Activated T-cell treated with anti-CD3 and anti-CD28 coated beads, Interleukin-2, amount 50 U/mL, for 48 hours (primary cell): ENCODE measurements at places on chromosomes 16 and 17.

DNA sequence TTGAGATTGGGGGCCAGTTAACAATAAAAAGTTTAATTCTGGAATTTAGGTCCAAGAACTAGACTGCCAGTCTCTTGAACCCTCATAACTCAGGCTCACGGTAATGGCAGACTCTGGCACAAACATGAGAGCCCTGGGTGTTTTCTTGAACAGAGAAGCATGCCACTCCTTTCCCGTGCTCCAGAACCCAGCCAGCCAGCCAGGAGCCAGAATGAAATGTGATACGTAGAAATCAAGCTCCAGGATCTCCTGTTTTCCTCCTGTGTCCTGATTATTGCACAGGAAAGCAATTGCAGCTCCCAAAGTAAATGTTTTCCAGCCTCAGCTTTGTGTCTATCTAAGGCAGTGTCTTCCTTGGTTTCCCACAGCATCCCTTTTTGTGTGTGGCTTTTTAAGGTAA is 46.2 kb upstream of the NOL11 start:
- DNase-seq = no peak

DNA sequence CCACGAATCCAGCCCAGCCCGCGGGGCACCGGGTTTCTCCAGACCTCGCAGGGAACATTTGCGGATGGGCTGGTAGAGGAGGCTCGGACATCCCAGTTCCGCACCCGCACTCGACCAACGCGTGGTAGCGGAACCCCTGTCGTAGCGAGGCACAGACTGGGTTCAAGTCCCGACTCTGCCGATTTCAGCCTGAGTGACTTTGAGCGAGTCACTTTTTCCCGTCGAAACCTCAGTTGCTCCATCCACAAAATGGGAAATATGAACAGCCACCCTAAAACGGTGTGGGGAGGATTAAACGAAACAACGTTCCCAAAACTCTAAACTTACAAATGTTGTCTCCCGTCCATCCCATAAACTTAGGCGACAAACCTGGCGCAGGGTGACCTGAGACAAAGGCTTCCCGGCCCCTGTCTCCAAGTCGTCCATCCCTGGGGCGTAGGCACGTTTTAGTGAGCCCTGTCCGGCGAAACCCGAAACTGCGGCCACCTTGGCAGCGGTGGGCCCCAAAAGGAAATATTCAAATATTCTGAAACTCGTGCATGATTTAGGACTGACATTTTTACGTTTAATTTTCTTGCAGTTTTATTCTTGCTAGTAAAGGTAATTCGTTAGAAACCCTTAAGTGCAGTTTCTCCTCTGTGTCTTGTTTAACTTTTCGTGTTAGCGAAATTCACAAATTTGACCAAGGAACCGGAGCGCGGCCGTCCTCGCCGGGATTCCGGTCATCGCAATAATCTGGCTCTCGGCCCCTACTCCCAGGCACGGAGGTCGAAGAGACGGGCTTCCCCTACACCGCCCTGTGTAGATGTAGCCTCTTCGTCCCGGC is 1.9 kb upstream of the MLLT6 start:
- no peak for DNase-seq

DNA sequence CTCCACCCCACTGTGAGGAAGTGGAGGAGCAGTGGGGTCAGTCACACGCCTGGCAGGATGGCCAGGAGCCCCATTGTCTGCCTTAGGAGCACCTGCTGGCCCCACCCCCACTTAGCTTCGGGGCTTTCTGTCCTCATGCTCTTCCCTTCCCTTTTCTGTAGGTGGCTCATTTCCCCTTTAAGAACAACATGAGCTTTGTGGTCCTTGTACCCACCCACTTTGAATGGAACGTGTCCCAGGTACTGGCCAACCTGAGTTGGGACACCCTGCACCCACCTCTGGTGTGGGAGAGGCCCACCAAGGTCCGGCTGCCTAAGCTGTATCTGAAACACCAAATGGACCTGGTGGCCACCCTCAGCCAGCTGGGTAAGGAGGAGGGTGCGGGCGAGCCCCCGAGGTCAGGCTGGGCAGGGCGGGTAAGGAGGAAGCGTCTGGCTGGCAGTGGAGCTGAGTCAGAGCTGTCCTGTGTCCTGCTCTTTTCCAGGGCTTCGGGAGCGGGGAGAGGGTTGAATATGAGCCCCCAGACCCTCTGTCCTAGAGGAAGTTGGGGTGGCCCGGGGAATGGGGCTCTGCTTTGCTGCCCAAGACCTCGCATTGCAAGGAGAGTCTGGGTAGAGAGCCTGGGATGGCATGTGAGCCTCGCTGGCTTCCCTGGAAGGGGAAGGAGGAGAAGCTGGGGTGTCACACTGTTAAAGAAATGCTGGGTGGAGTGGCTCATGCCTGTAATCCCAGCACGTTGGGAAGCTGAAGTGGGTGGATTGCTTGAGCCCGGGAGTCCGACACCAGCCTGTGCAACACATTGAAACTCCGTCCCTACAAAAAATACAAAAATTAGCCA is 9.2 kb upstream of the SERPINF1 start:
- no peak for DNase-seq

GRCh38 chr16:73054813-73055482 is 7.0 kb upstream of the ZFHX3 start:
- DNase-seq = no peak

GRCh38 chr16:31453255-31454204 is 5.8 kb upstream of the ARMC5 start:
- DNase-seq = no peak

- no peak for DNase-seq
Observed at GRCh38 chr16:22402191-22402590, 27.8 kb upstream of the CDR2 start.
